ENCODE measurements at places on chromosomes 5 and 9. TPM values are rescaled to one million over a fixed set of nuclear protein-coding genes. Genes with fewer than 3 reads are reported as not detected.

Gene PCDHA5
- not detected for total RNA-seq

Gene REXO4
- 55.1 TPM for total RNA-seq

Gene PCDHA8
- not detected for total RNA-seq

Gene AJM1
- 11.2 TPM for total RNA-seq

Gene NDUFAF2
- 18.6 TPM for total RNA-seq

Gene LCN15
- total RNA-seq: not detected

Gene MORN5
- total RNA-seq: not detected

Gene CRAT
- 11.9 TPM for total RNA-seq

Gene DUSP1
- 12.4 TPM for total RNA-seq

Gene SLC30A5
- total RNA-seq: 54.0 TPM

Gene MEF2C
- 3.3 TPM for total RNA-seq

DNA sequence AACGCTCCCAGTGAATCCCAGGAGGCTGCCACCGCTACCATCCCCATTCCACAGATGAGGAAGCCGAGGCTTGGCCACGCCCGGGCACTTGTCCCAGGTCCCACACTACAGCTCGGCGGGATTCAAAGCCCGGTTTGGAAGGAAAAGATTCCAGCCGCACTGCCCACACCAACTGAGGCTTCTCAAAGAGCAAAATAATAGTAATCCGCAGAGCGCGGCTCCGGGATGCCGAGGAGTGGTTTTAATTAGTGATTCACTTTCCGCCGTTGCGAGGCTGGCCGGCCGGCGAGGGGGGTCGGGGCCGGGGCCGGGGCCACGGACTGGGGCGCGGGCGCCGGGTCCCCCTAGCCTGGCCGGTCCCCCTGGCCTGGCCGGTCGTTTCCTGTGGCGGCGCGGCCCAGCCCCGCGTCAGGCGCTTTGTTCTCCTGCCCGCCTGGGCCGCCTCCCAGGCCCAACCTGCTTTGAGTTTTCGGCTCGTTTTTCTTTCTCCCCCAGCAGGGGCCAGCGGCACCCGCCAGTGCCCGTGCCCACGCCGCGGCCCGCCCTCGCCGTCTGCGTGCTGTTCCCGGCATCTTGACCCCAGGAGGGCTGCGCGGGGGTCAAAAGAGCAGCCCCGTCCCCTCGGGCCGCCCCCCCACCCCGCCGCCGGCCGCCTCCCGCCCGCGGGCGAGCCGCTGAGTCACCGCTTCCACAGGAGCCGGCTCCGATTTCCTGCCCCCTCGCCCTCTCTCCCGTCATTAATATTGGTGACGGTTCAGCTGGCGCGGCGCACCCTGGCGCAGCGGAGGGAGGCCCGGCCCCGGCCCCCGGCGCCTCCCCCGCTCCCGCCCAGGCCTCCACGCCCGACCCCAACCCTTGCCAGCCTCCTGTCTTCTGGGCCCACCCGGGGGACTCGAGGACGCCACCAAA lies 31.2 kb downstream of the FGF18 start:
- no peak for DNase-seq

GRCh38 chr9:114004221-114004716 lies 73.8 kb downstream of the AMBP start:
- DNase-seq: peak; percentile 15

DNA sequence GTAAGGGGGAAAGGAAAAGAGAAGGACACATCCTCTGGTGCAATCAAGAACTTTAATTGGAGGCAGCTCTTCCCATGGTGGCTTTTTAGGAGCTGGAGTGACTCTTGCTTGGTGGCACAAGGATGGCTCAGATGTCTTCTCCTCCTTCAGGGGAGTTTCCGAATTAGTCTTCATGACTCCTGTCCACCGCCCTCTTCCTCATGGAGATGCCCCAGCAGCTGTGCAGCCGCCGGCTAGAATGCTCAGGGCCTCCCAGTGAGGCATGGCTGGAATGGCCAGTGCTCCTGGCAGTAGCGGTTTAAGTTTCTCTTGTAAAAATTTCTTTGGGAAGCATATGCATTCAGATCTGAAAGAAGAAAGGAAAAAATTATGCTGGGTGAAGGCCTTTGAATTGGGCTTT lies 8.8 kb upstream of the TEX53 start:
- no peak for DNase-seq

GRCh38 chr9:79409182-79409823 lies 162.5 kb upstream of the TLE4 start:
- no peak for DNase-seq

DNA sequence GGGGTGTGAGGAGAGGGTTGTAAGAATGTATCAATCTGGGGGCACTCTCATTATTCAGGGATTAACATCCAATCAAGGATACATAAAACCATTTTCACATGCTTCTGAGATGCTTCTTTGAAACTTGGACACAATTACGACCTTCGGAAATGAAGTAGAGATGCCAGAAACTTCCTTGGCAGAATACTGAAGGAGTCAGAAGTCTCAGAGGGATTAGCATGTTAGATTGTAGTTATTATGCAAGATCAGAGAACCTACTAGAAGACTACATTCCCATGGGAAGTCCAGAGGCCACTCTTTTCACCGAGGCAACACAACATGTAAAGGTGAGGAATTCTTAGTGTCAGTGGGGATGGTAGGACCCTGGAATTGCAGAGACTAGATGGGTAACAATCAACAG lies 5.1 kb upstream of the SLC22A4 start:
- no peak for DNase-seq

GRCh38 chr5:125037530-125037929 lies 291.1 kb upstream of the ZNF608 start:
- DNase-seq: no peak

DNA sequence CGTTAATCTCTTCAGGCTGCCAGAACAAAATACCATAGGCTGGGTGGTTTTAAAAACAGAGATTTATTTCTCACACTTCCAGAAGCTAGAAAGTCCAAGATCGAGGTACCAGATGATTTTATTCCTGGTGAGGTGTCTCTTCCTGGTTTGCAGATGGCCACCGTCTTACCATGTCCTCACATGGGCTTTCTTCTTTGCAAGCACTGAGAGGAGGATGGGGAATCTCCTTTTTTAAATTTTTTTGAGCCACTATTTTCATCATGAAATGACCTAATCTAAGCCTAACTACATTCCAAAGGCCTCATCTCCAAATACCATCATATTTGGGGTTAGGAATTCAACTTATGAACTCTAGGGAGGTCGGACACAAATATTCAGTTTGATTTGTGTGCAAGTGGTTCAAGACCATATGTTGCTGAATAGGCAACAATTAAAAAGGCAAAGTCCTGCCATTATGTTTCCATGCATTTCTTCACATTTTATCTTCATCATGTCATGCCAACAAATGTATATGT lies 371.2 kb downstream of the CDH18 start:
- DNase-seq: no peak

DNA sequence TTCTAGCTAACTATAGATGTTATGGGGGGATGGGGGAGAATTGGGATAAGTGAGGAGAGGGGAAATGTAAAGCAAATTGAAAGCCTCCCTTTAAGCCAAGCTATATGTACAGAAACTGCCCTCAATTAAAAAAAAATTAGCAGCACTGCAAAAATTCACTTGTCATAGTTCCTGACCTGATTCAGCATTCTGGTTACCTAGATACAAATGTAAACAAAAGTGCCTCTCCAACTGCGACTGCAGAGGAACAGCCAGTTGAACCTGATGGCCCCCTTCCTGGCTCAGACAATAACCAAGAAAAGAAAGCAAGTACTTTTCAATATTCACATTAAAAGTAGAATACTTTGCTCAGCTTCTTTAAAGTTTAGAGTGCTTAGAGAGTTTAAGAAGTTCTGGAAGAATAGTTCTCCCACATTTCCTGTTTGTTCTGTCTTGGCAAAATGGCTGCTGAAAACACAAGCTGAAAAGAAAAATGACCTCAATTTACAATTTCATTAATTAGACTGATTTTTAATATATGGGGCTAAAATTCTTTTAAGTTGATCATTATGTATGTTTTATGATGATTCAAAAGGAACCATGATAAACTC lies 1.5 kb downstream of the FAM81B start:
- no peak for DNase-seq

DNA sequence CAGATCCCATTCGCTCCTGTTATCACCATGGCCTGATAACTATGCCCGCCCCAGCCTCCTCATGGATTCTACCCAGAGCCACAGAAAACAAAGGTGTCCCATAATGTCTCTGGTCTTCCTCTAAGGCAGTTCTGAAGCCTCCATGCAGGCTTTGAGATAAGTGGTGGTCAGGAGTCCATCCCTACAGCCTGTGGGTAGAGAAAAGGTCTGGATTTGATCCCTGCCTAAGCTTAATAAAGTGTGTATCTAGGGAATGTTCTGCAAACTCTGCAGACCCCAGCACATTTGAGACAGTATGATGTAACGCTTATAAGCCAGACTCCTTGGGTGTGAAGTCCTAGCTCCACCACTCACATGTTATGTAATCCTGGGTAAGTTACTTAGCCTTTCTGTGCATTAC lies 187.3 kb downstream of the MAPKAP1 start:
- DNase-seq: no peak

DNA sequence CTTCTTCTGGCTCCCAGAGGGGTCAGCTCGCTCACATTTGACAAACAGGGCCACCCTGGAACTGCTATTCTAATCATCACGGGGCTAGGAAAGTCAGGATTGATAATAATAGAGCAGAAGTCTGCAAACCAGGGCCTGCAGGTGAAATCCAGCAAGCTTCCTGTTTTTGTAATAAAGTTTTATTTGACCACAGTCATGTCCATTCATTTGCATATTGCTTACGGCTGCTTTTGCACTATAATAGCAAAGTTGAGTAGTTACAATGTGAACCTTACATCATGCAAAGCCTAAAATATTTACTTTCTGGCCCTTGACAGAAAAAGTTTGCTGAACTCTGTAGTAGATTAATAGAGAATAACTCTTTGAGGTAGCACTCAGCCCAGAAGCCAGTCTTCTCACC lies 63.2 kb upstream of the CTXN3 start:
- DNase-seq: no peak

- DNase-seq: no peak
Measured at GRCh38 chr5:36181774-36182173, 29.9 kb downstream of the SKP2 start.

GRCh38 chr5:134583766-134584165 lies 48.9 kb downstream of the SAR1B start:
- no peak for DNase-seq

DNA sequence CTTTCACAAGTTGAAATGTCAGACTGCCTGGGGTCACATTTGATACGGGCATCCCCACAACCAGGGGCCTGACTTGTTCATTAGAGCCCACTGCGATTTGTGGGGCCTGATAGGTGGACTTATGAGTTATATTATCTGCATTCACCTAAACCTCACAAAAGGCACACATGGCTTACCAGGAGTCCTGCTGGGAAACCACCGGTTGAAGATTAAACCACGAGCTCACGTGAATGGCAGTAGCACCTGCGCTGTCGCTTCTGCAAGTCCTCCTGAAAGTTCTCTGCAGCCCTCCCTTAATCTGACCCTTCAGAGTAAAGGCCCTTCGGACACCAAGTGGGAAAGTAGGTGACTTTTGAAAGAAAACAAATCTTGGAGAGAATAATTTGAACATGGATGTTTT lies 68.9 kb downstream of the PPIC start:
- DNase-seq: no peak

DNA sequence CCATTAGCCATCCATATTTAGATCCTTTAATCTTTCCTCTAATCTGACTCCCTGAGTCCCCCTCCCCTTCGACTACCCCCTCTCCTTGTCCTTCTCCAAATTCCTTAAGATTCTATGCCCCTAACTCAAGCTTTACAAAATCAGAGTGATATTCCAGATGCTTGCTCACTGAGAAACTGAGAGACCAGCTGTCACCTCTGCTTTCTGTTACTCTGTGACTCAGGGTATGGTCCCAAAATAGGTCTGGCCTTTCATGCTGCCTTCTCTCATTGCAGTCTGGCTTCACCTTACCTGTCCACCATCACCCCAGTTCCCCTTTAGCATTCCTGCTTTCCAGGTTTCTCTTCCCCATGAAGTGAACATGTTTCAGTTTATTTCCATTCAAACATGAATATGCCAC lies 383.3 kb upstream of the SLC30A5 start:
- DNase-seq: no peak

DNA sequence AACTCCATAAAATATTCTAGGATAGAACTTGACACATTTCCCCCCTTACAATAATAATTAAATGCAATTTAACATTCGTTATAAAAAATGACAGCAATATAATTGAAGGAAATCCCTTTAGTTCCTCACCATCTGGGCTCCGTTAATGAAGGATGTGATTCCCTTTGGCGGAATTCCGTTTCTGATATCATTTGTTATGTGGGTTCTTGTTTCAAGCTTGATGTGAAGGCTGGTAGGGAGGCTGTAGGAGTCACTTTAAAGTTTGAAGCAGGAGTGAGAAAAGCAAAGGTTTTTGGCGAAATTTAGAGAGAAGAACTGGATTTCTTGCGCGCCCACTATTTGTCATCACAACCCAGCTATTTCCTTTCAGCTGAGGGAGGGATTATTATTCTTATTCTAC lies 4.0 kb downstream of the RGS7BP start:
- DNase-seq: no peak

DNA sequence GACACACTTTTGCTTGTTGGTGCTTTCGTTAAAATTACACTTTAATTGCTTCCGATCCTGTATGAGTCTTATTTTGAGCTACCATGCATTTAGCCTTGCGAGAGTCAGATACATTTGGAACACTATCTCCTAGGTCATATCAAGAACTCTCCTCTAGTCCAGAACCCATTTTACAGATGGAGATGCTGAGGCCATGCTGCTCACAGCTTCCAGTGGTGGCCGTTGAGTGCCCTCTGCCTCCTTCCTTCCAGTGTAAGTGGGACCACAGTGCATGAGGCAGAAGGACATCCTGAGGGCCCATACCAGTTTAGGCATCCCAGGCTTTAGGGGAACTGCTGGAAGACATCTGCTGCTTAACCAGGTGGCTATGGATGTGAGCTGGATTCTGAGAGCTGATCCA lies 6.9 kb downstream of the CCNI2 start:
- no peak for DNase-seq

DNA sequence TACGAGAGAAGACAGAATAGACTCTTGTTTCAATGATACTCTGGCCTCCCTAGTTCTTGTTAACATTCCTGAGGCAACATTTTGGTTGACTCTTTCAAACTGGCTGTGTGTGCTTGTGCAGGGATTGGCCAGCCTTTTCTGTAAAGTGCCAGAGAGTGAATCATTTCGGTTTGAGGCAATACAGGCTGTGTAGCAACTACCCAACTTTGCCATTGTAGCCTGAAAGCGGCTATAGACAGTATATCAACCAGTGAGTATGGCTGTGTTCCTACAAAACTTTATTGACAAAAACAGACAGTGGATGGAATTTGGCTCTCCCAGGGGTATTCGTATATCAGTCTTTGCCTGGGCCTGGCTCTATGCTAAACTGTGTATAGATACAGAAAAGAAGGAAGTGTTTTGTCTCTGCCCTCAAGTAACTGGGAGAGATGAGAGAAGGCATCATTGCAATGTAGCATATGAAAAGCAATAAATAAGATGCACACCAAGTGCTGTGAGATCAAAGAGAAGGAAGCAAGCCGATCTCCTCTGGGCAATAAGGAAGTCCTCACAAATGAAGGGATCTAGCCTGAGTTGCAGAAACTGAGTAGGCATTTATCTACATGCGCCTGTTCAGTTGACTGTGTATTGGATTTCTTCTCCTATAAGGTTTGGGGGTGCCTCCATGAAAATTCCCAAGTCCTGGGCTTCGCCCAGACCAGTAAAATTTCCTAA lies 568.0 kb upstream of the KLF4 start:
- DNase-seq: no peak
